ENCODE measurements at places on chromosomes 13 and 19.

DNA sequence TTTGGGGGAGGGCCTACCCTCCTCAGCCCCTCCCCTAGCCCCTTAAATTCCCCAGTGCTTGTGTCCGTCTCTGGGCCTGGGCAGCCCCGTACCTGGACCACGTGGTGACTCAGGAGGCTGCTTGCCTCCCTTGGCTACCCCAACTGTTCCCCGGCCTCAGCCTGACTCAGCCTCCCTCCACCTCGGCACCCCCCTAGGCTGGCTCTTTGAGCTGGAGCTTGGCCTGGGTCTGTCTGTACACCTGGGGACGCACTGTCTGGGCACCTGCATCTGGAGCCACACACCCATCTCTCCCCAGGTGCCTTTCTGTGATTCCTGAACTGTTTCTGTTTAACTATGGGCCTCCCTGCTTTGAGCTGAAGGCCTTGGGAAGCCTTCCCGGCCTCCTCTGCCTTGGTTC is 1.8 kb upstream of the KLK14 start:
- DNase-seq: no peak

DNA sequence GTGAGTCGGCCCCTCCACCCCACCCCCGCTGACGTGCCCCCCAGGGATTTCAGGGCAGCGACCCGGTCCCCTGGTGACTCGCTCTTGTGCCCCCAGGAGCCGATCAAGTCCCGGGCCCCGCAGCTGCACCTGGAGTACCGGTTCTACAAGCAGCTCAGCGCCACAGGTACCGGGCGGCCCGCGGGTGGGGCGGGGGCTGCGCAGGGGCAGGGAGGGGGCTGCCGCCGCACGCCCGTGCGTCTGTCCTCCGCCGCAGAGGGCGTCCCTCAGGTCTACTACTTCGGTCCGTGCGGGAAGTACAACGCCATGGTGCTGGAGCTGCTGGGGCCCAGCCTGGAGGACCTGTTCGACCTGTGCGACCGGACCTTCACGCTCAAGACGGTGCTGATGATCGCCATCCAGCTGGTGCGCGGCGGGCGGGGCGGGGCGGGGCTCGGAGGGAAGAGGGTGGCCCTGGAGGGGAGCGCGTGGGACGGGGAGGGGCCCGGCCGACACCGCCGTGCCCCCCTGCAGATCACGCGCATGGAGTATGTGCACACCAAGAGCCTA is 37.1 kb downstream of the BTBD2 start:
- DNase-seq: no peak

DNA sequence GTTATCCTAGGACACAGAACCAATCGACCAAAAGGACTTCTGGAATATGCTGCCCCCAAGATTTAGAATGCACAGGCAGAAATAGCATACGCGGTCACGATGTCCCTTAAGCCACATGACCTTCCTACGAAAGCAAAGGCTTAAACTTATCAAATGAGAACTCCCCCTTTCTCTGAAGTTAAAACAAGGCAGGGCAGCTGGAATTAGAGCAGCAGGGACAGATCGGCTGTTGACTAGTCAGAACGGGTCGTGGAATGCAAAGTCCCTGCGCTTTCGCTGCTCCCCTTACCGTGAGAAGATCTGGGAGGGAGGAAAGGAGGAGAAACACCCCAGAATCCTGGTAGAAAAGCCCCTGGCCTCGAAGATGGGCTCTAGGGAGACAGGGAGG is 799 bp upstream of the USPL1 start:
- peak; percentile 84 for DNase-seq

- DNase-seq: no peak
Observed at GRCh38 chr13:113887700-113888201, 23.9 kb upstream of the GAS6 start.

DNA sequence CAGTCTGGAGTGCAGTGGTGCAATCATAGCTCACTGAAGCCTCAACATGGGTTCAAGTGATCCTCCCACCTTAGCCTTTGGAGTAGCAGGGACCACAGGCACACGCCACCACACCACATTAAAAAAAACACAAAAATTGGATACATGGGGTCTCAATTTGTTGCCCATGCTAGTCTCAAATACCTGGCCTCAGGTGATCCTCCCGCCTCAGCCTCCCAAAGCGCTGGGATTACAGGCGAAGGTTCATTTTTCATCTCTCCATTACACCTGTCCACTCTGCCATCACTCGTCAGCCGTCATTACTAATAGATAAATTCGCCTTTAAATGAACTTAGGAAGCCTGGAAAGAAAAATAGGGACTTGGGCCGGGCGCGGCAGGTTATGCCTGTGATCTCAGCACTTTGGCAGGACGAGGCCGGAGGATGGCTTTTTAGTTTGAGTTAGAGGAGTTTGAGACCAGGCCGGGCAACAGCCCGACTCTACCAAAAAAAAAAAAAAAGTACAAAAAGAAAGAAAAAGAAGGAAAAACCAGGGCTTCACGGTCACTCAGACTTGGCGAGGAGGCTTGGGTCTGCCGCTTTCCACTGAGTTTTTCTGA is 685 bp upstream of the SUPT5H start:
- no peak for DNase-seq

DNA sequence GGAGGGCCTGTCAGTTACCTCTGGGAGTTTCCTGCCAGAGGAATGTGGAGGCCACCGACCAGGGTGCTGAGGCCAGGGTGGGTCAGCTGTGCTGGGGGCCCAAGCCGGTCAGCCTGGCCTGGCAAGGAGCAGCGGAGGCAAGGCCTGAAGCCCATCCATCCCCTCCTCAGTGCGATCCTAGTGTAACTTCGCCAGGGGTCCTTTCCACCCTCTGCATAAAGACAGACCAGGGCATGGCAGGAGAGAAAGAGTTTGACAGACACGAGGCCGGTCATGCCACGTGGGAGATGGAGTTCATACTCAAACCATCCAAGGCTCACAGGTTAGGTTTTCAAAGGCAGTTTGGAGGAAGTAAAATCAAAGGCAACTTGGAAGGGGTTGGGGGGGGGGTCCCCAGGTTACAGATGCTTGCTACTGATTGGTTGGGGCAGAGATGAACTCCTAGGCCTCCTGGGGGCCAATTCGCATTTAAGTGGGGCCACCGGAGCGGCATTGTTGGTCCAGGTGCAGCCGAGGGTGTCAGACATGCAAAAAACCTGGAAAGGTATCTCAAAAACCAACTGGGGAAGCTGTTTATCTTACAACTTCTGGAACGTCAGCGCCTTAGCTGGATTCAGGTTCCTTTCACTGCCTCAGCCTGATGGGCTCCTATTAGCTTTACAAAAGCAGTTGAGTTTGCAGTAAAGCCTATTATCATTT is 36.8 kb upstream of the DPRX start:
- DNase-seq: no peak

- DNase-seq: no peak
Observed at GRCh38 chr19:14062558-14062855, 631 bp upstream of the PALM3 start.

- DNase-seq: no peak
Observed at GRCh38 chr13:99293178-99293577, 14.0 kb downstream of the GPR183 start.

DNA sequence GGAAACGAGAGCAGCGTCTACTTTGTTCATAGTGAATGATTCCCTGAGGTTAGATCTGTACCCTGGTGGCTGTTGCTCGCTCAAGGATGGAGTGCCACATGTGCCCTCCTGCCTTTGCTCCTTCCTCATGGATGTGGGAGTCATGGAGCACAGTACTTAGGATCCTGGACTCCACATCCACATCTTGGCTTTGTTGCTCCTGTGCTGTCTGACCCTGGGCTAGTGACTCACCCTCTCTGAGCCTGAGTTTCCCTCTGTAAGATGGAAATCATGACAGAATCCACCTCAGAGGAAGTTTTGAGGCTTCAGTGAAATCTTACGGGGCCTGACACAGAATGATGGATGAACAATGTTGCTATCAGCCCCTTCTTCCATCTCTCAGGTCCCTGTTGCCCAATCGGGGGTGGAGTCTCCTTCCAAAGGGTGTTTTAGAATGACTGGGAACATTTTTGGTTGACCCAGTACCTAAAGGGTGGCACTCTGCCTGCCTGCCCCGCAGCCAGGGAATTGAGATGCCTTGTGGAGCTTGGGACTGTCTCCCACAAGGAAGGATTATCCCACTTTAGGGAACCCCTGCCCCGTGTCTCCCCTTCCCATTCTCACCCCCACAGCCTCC is 9.8 kb upstream of the TIMM50 start:
- no peak for DNase-seq

- DNase-seq: no peak
Observed at GRCh38 chr19:10533646-10534386, 9.9 kb upstream of the ATG4D start.

DNA sequence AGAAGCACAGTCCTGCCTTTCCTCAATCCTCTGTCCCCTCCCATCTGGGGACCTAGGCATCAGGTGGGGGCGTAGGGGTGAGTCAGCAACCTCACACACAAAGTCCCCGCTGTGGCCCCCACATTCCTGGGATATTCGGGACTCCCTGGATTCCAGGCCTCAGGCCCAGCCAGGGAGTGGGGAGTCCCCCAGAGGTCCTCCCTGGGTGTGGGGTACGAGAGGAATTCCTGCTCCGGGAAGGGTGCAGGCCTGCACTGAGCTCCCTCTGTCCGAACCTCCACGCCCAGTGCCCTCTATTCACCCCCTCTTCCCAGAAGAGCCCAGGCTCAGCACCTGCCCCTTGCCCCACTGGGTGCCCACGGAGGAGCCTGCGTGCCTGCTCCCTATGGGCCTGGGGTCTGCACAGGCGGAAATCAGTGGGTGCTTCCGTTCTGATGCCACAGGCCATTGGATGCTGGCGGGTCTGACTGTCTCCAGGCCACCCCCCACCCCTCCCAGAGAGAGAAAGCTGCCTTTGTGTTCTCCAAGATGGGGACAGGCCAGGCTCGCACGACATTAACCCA is 3.4 kb downstream of the CADM4 start:
- DNase-seq: no peak

All from epithelial cell of proximal tubule (primary cell).